ENCODE measurements at places on chromosomes 12 and 14. TPM values are rescaled to one million over a fixed set of nuclear protein-coding genes. Genes with fewer than 3 reads are reported as not detected.

ENDOU gene
- not detected for total RNA-seq

KRT5 gene
- 0.42 TPM for total RNA-seq

MIP gene
- total RNA-seq = not detected

HECTD4 gene
- 33.9 TPM for total RNA-seq

SALL2 gene
- total RNA-seq = 0.94 TPM

GUCY2C gene
- not detected for total RNA-seq

EML5 gene
- 3.8 TPM for total RNA-seq

DHRS4 gene
- 14.1 TPM for total RNA-seq

SLC17A8 gene
- total RNA-seq = not detected

SPTSSA gene
- 2.5 TPM for total RNA-seq

ARL6IP4 gene
- 123 TPM for total RNA-seq

NOVA1 gene
- not detected for total RNA-seq

REP15 gene
- not detected for total RNA-seq

LRRC9 gene
- total RNA-seq = not detected

KCNMB4 gene
- 0.63 TPM for total RNA-seq

ZNF605 gene
- total RNA-seq = 2.5 TPM

SERPINA10 gene
- total RNA-seq = not detected

KERA gene
- not detected for total RNA-seq

COQ10A gene
- total RNA-seq = 14.8 TPM

FOXA1 gene
- 0.42 TPM for total RNA-seq

LRRIQ1 gene
- 0.52 TPM for total RNA-seq

TRHDE gene
- 0.21 TPM for total RNA-seq

SMCO3 gene
- not detected for total RNA-seq

ITPR2 gene
- 33.4 TPM for total RNA-seq

EP400 gene
- total RNA-seq = 20.5 TPM

TMEM179 gene
- total RNA-seq = not detected

MRPL42 gene
- total RNA-seq = 46.7 TPM

LTBR gene
- 29.8 TPM for total RNA-seq

TAS2R20 gene
- total RNA-seq = 2.6 TPM

LTBP2 gene
- 0.42 TPM for total RNA-seq

FOXN4 gene
- not detected for total RNA-seq

PPP1R13B gene
- 4.5 TPM for total RNA-seq

UBR7 gene
- total RNA-seq = 12.0 TPM

PLEKHD1 gene
- total RNA-seq = 0.31 TPM

GPRC5D gene
- total RNA-seq = 0.31 TPM

NTN4 gene
- 0.31 TPM for total RNA-seq

FAM90A1 gene
- not detected for total RNA-seq

SLC10A1 gene
- not detected for total RNA-seq

PPP1R1A gene
- total RNA-seq = not detected

PLEKHG7 gene
- total RNA-seq = 0.42 TPM

SDSL gene
- total RNA-seq = 2.6 TPM

CYP46A1 gene
- total RNA-seq = 0.10 TPM

DLGAP5 gene
- 0.84 TPM for total RNA-seq

RFLNA gene
- 0.10 TPM for total RNA-seq

EPS8 gene
- total RNA-seq = 4.2 TPM

INTS13 gene
- 12.8 TPM for total RNA-seq

NTF3 gene
- total RNA-seq = not detected

CCDC175 gene
- 0.84 TPM for total RNA-seq

CD63 gene
- 184 TPM for total RNA-seq

TMEM253 gene
- 0.21 TPM for total RNA-seq

KLHDC1 gene
- 14.9 TPM for total RNA-seq

KRT82 gene
- total RNA-seq = not detected
